ENCODE measurements at places on chromosomes 2 and 18.

GRCh38 chr2:147273106-147273505 lies 571.7 kb upstream of the ACVR2A start:
- DNase-seq: no peak

- DNase-seq: no peak
These were observed 43.0 kb downstream of the RAB27B start for GRCh38 chr18:54871231-54871630.

- no peak for DNase-seq
These were observed 54.6 kb downstream of the ANKRD44 start for GRCh38 chr2:197256021-197256420.

DNA sequence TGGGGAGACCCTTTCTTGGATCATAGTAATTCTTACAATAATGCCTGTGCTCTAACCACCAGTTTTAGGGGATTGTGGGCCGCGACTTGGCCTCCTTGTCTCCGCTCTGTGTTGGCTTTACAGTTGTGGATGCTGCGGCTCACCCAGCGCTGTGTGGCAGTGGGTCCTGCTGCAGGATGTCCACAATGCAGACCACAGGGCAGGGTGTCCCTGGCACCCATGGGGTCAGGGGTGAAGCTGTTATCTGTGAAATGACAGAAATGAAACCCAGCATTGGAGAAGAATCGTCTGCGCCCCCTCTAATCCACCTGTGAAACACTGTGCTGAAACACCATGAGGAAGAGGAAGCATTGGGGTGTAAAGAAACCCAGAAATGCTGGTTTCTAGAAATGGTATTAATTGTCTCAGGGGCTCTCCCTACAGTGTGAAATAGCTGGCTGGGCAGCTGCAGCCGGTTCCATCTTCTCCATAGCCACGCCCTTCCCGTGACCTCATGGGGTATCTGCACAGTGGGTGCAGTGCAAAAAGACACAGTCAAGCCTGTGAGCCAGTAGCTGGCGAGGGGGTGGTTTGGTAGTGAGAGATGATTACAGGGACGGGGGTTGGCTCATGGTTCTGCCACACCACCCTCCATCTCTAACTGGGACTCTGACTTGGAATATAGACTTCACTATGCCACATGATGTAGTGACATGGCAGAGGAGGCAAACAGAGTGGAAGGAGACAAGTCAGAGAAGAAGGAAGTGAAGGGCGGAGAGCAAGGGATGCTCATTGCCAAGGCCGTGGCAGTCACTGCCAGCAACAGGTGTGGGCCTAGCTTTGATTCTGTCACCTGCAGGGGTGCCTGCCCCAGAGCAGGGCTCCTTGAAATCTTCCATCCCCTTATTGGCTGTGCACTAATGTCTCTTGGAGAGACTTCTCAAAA lies 16.2 kb downstream of the INPP4A start:
- no peak for DNase-seq

GRCh38 chr2:69469784-69470183 lies 32.5 kb upstream of the NFU1 start:
- DNase-seq: no peak

- DNase-seq: peak; percentile 49
These were observed 655 bp downstream of the ACTR3 start for GRCh38 chr2:113890253-113891235.

DNA sequence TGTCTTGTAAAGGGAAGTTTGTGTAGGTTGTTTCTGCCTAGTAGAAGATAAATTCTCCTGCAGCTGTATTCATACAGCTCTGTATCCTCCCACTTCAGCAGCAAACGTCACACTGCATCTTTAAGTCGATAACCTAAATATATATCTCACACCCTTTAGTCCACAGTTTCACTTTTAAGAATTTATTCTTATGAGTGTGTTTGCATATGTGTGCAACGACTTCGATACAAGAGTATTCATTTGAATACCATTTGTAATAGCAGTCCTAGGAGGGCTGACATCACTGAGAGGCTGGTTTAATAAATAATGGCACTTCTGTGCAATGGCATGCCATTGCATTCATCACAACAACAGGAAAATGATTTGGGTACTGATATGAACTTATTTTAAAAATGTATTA lies 63.8 kb upstream of the MSH6 start:
- no peak for DNase-seq

DNA sequence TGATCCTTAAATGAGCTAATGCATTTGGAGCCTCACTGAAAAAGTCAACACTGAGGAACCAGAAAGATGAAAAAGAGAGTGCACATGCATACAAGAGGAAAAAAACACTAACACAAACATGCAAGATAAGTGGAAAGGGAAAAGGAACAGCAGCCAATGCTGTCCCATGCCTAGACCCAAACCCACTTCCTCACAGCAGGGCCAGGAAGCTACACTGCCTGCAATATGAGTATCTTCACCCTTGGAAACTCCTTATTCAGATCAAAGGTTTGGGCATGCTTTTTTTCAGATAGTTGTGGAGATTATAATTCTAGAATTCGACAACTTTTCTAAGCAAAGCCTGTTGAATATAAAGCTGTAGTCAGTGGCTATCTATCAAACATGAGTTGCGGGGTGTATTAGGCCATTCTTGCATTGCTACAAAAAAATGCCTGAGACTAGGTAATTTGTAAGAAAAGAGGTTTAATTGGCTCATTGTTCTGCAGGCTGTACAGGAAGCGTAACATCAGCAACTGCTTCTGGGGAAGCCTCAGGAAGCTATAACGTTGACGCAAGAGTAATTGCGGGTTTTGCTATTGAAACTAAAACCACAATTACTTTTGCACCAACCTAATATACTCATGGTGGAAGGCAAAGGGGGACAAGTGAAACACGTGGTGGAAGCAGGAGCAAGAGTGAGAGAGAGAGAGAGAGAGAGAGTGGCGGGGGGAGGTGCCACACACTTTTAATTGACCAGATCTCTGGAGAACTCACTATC lies 138.2 kb downstream of the MBD2 start:
- no peak for DNase-seq

- no peak for DNase-seq
These were observed 7.0 kb downstream of the RNPEPL1 start for GRCh38 chr2:240575101-240575965.

GRCh38 chr2:29714333-29714732 lies 207.1 kb downstream of the ALK start:
- DNase-seq: no peak

DNA sequence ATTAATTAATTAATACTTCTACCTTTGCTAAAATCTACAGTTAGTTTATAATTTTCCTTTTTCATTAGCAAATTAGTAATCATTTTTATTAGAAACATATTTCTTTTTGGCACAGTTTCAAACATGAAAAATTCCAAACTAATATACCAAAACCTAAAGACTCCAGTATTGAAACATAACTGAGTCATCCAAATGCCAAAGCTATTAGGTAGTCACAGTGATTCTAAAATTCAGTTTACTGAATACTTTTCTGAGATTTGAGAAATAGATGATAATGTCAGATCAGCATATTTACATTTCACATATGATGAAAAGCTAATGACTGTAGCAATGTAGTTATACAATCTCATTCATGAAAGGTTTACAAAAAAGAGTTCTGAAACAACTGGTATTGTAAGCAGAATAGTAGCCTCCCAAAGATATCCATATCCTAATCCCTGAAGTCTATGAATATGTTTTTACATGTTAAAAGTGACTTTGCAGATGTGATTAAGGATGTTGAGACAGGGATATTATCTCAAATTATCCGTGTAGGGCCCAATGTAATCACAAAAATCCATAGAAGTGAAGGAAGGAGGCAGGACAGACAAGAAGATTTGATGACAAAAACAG lies 680.2 kb upstream of the CHAC2 start:
- DNase-seq: no peak

- DNase-seq: no peak
These were observed 111.5 kb downstream of the MDH1 start for GRCh38 chr2:63700271-63700670.

GRCh38 chr18:29123706-29124530 lies 947.0 kb upstream of the CDH2 start:
- no peak for DNase-seq

GRCh38 chr18:77359561-77360314 lies 110.1 kb downstream of the GALR1 start:
- DNase-seq: no peak

GRCh38 chr18:79554321-79554720 lies 125.3 kb upstream of the CTDP1 start:
- no peak for DNase-seq

GRCh38 chr18:54215069-54215468 lies 9.4 kb downstream of the MBD2 start:
- no peak for DNase-seq

- no peak for DNase-seq
These were observed 253.6 kb downstream of the EPHA4 start for GRCh38 chr2:221318376-221319130.

DNA sequence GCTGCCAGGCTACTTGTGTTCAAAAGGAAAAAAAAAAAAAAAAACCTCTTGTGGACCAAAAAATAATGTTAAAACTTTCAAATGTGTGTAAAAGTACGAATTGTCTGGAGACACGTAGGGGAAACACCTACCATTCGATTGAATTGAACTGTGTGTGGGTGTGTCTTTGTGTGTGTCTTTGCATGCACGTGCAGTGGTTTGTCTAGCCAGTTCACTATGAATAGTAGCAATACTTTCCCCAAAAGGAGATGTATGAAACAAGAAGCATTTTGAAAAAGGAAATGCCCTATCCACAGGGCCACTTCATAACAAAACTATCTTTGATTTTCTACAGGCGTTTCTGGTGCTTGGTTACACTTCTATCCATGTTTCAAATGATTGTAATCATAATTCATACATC lies 186.8 kb downstream of the RPRM start:
- no peak for DNase-seq

GRCh38 chr2:24374301-24374700 lies 14.0 kb upstream of the ITSN2 start:
- DNase-seq: no peak

DNA sequence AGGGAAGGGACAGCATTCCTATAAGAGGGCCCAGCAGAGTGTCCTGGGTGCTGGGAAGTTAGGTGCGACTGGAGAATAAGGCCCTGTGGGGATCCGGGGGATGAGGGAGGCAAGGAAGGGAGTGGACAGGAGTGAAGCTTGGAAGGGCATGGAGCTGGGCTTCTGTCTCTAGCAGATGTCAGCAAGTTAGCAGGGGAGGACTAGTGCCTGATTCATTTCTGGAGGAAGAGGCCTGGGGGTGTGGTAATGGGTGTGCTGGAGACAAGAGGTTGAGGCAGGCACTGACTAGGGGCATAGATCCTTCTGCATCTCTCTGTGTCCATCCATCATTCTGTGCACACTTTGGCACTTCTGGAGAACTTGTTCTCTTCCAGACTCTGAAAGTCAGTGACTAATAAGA lies 134.7 kb downstream of the ACOXL start:
- DNase-seq: no peak

DNA sequence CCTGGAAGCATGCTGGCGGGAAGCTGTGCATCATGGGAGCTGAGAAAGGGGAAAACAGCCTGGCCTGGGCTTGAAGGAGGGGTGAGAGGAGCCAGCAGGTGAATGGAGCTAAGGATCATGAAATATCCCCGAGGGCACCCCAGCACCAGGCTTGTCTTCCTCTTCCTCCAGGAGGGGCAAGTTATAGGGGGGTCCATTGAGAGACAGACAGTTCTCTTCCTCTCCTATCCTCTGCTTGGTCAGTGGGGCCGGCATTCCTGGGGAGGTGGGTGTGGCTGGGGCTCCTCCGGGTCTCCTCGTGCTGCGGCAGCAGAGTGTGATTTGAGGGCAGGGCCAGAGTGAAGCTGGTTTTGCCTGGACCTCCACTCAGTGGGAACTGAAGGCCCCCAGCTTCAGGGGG lies 78.9 kb downstream of the LIPG start:
- no peak for DNase-seq

GRCh38 chr2:231278868-231279267 lies 80.4 kb downstream of the ARMC9 start:
- DNase-seq: no peak

- no peak for DNase-seq
These were observed 900 bp downstream of the SLC40A1 start for GRCh38 chr2:189579585-189580186.

GRCh38 chr2:150784389-150784788 lies 296.9 kb upstream of the RND3 start:
- DNase-seq: no peak

DNA sequence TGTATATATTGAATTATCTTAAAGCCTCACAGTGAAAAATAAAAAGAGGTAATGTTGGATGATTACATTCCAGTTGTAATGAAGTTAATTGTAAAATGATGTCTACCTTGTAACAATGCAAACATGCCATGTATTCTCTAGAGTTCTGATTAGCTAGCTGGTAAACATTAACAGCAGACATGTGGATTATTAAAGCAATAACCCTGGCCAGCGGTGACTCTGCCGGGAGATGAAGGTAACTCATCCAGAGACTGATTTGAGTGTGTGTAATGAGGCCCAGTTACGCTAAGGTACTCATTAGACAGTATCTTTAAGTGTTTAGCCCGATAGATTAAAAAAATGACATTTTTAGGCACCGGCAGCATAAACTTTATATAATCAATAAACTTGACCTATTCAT lies 79.6 kb upstream of the REV1 start:
- DNase-seq: no peak

- no peak for DNase-seq
These were observed 621.2 kb downstream of the CNTNAP5 start for GRCh38 chr2:124646166-124646815.

DNA sequence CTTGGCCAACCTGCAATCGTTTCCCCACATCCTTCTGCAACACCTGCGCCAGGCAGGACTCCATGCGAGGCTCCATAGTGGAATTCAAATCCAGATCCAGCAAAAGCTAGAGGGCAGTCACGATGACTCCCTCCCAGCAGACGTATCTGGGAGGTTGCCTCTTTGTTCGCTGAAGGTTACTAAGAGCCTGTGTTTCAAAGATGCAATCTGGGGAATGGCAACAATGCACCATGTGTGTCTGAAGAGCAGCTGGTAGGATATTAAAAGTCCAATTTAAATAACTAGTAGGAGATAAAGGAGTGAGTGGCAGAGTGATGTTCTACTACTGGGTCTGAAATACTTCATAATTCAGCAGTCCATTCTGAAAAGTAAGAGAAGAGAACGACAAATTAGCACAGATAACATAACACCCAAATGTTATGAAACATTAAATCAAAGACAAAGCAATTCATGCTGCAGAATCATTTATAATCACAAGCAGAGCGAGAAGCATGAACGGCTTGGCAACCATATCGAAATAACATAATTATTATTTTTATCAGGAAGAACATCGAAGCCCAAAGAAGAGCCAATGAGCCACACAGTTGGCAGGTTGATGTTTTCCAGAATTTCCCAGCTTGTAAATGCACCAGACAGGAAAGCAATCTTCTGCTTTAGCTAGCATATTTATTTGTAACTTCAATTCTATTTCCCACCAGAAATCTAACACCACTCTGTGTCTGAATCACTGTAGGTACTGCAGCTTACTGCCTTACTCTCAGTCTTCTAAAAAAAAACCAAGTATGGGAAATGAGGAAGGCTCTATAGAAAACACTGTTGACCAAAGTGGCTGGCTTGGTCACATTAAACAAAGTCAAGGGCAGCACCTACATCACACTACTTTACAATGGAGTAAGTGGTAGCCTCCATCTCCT lies 43.2 kb downstream of the CLASP1 start:
- no peak for DNase-seq

DNA sequence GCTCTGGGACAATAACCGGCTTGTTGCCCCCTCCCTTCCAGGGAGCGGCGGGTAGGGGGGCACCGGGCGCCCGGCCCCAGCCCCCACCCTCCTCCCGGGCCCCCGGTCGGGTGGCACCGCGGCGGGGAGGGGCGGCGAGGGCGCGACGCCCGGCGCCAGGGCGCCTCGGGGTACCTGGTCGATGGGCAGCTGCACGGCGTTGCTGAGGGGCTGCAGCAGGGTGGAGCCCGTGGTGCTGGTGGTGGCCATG lies 193 bp downstream of the MBOAT2 start:
- no peak for DNase-seq

Measured in H9 (cell line).